ENCODE measurements at places on chromosomes 7 and 10.

DNA sequence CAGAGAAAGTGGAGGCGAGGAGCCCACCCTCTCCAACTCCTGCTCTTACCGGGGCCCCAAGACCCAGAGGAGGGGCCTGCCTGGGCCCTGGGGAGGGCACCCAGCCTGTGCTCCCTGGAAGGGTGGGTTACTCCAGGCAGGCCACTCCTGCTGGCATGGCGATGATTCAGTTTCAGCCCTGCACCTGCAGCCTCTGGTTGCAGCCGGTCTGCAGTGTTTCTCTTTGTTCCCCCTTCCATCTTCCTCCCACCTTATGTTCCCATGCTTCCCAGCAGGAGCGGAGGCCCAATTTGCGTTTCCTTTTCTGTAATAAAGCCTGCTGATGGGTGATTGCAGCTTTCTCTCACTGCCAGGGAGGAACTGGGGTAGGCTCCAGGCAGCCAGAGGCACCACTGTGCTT is 53.2 kb upstream of the FAM20C start:
- peak; percentile 9 for DNase-seq

- DNase-seq = no peak
These were observed 48.4 kb downstream of the INPP5A start for GRCh38 chr10:132585732-132586722.

DNA sequence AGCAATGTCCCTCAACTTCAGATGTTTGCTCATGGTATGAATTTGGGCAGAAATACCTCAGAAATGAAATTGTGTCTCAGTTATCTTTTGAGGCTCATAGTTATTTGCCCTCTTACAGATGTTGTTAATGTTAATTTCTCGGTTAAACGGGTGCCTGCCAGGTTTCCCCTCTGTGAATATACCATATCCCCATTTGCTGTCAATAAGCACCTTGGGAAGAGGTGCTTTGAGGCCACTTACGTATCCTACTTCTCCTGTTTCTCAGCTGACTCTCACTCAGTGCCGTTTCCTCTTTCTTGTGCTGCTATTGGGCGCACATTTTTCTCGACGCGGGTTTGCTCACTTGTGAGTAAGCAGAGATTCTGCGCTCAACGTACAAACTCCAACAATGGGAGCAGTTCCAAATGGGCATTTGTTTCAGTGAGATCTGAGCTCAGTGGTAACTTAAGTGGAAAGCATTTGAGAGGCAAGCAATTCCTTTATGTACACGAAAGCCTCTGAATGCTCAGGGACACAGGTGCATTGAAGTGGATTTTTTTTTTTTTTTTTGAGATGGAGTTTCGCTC is 34.8 kb upstream of the JAKMIP3 start:
- DNase-seq = no peak

GRCh38 chr10:77861366-77861765 is 65.2 kb downstream of the DLG5 start:
- no peak for DNase-seq

- DNase-seq = no peak
These were observed 104.4 kb upstream of the ANLN start for GRCh38 chr7:36285276-36285675.

- no peak for DNase-seq
These were observed 559.2 kb downstream of the PTPRN2 start for GRCh38 chr7:158028290-158028941.

DNA sequence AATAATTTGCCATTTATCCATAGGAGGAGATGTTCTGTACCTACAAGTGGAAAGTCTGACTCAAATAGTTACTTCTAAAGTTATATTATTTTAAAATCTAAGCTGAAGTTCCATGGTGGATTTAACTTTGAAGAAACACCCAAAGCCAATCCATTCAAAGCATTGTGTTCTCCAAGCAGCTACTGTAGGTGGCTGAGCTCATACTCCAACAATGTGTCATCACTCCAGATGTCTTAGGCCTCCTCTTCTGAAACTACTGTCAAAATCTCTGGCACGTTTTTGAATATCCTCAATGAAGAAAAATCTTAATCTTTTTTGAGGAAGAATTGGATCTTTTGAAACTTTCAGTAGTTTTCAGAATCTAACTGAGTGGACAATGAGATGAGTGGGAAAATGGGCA is 169.1 kb downstream of the PTEN start:
- DNase-seq = no peak

DNA sequence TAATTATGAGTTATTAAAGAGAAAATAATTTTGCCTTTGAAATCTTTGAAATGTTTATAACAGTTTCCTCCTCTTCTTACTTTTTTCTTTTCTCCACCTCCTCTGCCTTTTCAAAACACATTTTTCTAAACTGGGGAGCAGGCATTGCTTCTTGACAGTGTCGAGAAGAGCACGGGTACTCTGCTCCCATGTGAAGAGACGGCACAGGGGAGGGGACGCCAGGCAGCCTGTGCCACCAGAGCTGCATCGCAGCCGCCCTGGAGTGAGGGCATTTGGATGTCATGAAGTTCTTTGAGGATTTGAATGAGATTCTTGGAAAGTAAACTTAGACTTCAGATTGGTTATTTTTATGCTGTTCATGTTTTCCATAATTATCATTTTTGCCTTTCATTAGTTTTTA is 149.7 kb downstream of the ACTR3B start:
- DNase-seq = no peak

DNA sequence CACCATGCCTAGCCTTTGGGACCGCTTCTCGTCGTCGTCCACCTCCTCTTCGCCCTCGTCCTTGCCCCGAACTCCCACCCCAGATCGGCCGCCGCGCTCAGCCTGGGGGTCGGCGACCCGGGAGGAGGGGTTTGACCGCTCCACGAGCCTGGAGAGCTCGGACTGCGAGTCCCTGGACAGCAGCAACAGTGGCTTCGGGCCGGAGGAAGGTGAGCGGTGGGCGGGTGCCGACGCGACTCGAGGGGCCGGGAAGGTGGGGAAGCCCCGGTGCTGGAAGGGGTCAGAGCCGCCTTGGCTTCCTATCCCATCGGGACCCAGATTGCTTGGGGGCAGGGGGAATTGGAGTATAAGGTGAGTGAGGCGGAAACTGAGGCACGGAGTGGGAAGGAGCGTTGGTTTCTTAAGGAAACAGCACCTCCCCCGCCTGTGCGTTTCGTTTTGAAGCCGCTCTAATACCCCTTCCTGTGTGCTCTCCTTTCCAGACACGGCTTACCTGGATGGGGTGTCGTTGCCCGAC is 547 bp downstream of the DDIT4 start:
- DNase-seq = no peak

DNA sequence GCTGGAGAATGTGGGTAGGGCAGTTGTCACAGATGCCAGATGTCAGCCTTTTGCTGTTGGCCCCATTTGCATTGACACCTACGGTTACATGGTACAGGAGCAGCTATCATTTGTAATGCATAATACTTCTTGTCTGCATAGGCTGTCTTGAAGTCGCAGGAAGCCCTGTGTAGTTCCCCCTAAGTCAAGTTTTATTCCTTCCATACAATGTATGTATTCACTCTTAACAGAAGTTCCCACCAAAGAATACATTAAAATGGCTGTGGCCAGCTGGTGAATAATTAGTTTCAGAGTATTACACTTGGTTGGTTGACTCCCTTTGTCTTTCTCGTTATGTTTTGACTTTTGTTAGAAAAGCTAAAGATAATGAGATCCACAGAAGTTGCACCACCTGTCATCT is 1169.0 kb downstream of the REEP3 start:
- DNase-seq = no peak

DNA sequence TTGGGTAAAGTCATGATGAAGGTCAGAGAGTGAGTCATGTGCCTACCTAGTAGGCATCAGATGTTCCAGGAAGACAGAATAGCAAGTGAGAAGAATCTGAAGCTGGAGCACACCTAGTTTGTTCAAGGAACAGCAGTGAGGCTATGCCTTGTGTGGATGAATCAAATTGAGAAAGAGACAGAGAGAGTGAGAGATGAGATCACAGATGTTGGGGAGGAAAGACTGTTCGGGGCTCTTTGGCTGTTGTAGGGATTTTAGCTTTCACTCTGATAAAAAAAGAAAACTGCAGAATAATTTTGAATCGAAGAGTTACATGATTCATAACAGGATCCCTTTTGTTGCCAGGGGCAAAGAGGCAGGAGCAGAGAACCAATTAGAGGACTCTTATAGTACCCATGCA is 6.3 kb downstream of the LIPF start:
- DNase-seq = no peak

- no peak for DNase-seq
These were observed 78.0 kb upstream of the CTTNBP2 start for GRCh38 chr7:117951285-117951684.

GRCh38 chr7:154431045-154431444 is 378.8 kb downstream of the DPP6 start:
- no peak for DNase-seq

DNA sequence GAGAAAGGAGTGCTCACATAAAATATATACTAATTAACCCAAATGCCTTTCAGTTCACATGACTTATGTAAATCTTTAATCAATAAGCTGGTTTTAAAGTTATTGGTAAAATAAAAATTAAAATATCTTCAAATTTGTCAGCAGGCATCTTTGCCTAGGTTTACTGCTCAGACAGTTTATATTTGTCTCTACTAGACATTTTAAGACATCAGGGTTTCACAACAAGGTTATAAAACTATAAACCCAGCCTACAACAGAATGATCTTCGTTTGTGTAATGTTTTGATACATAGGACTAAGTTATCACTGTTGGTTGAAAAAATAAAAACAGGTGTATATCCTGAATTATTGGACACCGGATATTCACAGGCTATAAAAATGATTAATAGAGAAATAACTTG is 67.4 kb downstream of the TYW1B start:
- no peak for DNase-seq

DNA sequence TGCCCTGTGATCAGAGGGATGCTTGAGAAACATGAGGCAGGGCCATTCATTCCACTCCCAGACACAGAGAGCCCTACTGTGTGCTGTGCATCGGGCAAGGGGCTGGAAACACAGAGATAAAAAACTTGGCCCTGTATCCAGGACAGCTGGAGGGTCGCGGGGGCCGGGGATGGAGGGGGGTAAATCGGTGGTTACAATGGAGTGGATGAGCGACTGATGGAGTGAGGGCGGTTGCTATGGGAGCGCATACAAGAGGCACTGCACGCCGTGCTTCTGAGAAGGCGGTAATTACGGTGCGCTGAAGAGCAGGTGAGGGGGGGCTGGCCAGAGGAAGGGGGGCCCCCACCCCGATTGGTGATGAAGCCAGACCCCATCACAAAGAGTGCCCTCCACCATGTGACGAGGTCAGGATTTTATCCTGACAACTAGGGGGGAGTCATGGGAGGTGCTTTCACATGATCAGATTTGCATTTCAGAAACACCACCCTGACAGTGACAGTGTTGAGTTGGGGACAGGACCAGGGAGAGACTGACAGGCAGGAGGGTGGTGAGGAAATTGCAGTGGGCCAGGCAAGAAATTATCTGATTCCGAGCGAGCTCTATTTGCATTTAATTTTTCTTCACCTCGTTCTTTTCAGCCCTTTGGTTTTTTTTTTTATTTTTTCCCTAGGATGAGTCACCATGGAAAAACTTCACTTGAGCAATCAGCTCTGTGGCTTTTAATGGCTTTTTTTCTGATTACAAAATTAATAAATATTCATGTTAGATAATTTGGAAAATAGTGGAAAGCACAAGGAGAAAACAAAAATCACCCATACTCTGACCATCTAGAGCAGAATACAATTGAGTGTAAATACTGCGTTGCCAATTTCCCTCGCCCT is 7.8 kb downstream of the CPA5 start:
- no peak for DNase-seq

GRCh38 chr10:71638064-71638821 is 81.3 kb downstream of the C10orf105 start:
- DNase-seq = no peak

DNA sequence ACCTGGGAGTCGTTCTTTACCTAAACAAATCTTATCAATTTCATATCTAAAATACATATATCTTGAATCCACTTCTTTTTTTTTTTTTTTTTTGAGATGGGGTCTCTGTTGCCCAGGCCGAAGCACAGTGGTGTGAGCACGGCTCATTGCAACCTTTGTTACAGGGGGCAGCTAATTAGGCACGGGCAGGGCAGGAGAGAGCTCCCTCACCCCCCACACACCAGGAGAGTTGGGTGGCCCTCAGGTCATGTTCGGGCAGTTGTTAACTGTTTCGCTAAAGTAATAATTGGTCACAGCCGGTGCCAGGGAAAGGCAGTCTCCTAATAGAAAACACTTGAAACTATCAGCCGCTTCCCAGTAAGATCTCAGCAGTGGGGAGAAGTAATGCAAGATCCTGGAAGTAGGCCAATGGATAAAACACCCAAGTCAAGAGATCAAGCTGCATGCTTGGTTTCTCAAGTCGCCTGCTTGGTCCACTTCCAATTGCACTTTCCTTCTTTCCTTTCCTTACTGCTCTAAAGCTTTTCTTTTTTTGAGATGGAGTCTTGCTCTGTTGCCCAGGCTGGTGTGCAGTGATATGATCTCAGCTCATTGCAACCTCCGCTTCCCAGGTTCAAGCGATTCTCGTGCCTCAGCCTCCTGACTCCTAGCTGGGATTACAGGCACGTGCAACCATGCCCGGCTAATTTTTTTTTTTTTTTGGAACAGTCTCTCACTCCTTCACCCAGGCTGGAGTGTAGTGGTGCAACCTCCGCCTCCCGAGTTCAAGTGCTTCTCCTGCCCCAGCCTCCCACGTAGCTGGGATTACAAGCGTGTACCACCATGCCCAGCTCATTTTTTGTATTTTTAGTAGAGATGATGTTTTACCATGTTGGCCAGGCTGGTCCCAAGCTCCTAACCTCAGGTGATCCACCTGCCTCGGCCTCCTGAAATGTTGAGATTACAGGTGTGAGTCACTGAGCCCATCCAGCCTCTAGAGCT is 21.3 kb upstream of the EFCAB10 start:
- no peak for DNase-seq

GRCh38 chr10:102352066-102352715 is 43.3 kb upstream of the NFKB2 start:
- DNase-seq = peak; percentile 45

GRCh38 chr7:7848246-7848645 is 120.3 kb upstream of the GLCCI1 start:
- DNase-seq = no peak

- DNase-seq = no peak
These were observed 362.2 kb upstream of the SHH start for GRCh38 chr7:156174428-156174827.

- DNase-seq = no peak
These were observed 119.2 kb downstream of the DPP6 start for GRCh38 chr7:154171422-154171821.

DNA sequence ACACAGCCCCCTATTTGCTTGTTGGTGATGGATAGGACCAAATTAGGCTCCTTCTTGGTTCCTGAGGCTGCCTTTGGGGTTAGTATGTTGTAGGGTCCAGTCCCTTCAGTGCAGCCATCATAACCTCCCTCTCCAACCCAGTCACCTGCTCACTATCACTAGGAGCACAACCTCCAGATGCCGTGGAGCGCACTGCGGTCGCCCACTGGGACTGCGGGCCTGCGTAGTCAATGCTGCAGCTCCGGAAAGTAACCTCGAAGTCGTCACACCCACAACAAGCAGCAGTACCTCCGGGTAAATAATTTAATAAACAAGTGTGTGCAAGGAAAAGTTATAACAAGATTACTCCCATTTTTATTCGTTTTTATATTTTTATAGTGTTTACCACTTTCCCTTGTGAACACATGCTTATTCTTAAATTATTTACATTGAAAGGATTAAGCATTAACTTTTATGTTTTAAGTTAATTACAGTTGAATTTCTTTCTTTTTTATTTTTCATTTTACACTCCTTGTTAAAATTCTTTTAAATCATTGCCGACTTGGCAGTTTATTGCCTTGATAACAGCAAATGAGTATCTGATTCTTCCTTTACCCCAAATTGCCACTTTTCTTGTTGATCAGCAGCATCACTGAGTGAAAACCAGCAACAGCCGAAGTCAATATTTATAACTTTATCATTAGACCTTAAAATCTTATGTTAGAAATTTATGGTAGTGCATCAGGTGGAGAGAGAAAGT is 399.5 kb upstream of the LRGUK start:
- no peak for DNase-seq

- no peak for DNase-seq
These were observed 1.1 kb downstream of the RASSF4 start for GRCh38 chr10:44960482-44961229.
